ENCODE measurements at places on chromosomes 2 and 18. TPM values are rescaled to one million over a fixed set of nuclear protein-coding genes. Genes with fewer than 3 reads are reported as not detected.

Gene MAP3K19
- not detected for total RNA-seq

DNA sequence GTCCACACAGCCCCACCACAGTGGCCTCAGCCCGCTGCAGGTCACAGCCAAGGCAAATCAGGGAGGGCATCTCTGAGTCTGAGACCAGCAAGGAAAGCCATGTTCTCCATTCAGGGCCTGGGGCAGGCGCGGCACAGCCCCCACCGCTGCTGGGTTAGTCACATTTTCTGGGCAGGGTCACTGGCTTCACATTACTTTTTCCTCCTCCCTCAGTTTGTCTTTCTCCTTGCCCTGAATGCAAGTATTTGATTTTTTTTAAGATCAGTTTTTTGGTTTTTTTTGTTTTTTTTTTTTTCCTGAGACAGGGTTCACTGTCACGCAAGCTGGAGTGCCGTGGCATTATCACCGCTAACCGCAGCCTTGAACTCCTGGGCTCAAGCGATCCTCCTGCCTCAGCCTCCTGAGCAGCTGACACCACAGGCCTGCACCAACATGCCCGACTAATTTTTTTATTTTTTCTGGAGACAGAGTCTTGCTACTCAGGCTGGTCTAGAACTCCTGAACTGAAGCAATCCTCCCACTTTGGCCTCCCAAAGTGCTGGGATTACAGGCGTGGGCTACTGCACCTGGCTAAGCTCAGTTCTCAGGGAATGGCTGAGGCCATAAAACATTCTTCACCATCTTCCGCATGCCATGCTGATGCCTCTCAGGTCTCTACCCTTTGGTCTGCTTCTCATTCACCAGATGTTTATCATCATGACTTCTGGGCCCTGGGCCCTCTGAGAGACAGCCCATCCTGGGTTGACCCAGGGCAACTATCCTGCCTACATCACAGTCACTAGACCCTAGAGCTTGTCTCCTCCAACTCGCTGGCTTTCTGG is 628 bp upstream of the CAPG start:
- peak overlapping the region; percentile 70 for H3K4me3 ChIP-seq
- H3K27me3 ChIP-seq: no peaks in the 10 kb centered on the region
- peak overlapping the region; percentile 83 for H3K27ac ChIP-seq
- DNase-seq: peak; percentile 59
- H3K36me3 ChIP-seq: peaks cover 15% of the 10 kb centered on the region

Gene SMYD1
- total RNA-seq: not detected

DNA sequence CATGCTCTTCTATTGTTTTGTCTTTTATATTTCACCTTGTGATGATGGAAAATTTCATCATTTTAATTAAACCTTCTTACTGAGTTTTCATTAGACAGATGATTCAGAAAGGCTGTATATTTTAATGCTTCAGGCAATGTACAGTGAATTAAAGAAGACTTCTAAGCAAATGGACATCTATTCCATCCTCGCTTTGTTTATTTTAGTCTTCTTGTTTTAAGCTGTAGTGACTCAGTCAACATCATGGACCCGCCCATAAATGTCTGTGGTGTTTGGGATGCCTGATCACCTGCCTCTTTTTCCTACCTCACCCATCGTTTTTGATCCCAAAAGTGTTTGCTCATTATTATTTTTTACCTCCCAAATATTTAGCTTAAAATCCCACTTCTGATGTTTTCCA is 43.1 kb downstream of the KYNU start:
- H3K4me1 ChIP-seq: peaks cover 11% of the 10 kb centered on the region
- no peak overlapping the region for H3K4me3 ChIP-seq
- H3K36me3 ChIP-seq: peaks cover 93% of the 10 kb centered on the region
- no peak overlapping the region for H3K27ac ChIP-seq

Gene PJVK
- 7.4 TPM for total RNA-seq

DNA sequence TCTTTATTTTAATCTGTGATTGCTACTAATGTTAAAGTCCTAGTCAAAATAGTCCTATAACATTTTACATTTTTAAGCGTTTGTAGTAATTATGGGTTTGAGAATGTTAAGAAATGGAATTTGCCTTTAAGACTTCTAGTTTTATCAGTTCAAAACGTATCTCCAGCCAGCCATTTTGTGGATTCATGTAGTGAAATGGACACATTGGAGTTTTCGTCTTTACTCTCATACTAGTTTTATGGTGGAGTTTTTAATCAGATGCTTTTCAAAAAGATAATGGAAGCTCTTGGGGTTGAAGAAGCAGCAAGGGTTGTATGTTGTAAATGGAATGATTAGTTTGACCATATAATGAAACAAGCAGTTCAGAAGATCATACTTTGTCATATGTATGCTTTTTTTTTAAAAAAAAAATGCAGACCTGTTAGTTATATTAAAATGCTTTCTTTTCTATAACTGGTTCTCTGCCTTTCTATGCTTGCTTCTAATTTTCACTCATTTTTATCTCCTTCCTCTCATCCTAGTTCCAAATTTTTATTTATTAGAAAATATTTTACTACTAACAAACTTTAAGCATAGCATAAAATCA is 16.6 kb downstream of the VAPA start:
- no peak for DNase-seq
- no peaks in the 10 kb centered on the region for H3K27me3 ChIP-seq
- H3K36me3 ChIP-seq: peaks cover 28% of the 10 kb centered on the region
- no peak overlapping the region for H3K27ac ChIP-seq
- H3K4me3 ChIP-seq: no peak overlapping the region

GRCh38 chr2:98020992-98021713 is 25.4 kb upstream of the TMEM131 start:
- no peak overlapping the region for H3K27ac ChIP-seq
- H3K4me3 ChIP-seq: no peak overlapping the region
- peaks cover 11% of the 10 kb centered on the region for H3K27me3 ChIP-seq
- H3K36me3 ChIP-seq: no peaks in the 10 kb centered on the region

Gene GCG
- not detected for total RNA-seq

Gene LIMS3
- 1.5 TPM for total RNA-seq

DNA sequence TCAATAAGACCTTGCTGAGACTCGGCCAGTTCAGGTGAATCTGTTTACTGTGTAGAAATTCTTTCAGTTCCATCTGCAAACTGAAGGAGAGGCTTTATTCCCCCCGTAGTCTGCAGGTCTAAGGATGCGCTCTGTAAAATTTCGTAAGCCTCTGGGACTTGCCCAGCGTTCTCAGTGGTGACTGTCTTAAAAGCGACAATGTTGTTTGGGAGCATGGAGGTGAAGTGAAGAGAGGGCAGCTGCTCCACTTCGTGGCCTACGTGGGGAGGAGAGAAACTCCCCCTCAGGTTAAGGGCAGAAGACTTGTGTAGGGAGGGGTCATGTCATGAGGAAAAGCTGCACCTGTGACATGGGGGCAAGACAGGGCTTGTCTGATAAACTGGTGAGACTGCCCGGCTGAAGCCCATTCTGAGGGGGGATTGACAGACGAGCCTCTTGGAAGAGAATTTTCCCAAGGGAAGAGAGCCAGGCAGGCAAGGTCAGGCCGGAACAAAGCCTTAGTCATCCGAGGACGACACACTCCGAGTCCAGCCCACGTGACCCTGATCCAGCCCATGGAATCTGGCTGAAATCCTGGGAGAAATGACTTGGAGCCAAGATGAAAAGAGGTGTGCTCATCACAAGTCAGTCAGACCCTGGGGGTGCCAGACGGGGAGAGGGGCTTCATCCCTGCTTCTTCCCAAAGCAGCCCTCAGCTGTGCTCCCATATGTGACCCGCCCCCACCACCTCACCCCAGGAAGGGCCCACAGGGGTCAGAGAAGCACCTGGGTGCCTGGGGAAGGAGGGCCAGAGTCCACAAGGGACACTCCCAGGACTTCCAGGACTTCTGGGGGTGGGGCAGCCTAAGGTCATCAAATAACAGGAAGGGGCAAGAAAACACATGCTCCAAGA is 88.5 kb upstream of the SH3BP4 start:
- DNase-seq: peak; percentile 93
- H3K27me3 ChIP-seq: no peaks in the 10 kb centered on the region
- peak overlapping the region; percentile 82 for H3K27ac ChIP-seq
- H3K4me1 ChIP-seq: peaks cover 13% of the 10 kb centered on the region
- no peak overlapping the region for H3K4me3 ChIP-seq

Gene ELOA2
- not detected for total RNA-seq

Gene CTDSP1
- 72.3 TPM for total RNA-seq

- no peaks in the 10 kb centered on the region for H3K36me3 ChIP-seq
- no peak overlapping the region for H3K27ac ChIP-seq
- H3K27me3 ChIP-seq: no peaks in the 10 kb centered on the region
- no peak overlapping the region for H3K4me3 ChIP-seq
These were observed 4.8 kb upstream of the ZNF532 start for GRCh38 chr18:58859907-58860306.

DNA sequence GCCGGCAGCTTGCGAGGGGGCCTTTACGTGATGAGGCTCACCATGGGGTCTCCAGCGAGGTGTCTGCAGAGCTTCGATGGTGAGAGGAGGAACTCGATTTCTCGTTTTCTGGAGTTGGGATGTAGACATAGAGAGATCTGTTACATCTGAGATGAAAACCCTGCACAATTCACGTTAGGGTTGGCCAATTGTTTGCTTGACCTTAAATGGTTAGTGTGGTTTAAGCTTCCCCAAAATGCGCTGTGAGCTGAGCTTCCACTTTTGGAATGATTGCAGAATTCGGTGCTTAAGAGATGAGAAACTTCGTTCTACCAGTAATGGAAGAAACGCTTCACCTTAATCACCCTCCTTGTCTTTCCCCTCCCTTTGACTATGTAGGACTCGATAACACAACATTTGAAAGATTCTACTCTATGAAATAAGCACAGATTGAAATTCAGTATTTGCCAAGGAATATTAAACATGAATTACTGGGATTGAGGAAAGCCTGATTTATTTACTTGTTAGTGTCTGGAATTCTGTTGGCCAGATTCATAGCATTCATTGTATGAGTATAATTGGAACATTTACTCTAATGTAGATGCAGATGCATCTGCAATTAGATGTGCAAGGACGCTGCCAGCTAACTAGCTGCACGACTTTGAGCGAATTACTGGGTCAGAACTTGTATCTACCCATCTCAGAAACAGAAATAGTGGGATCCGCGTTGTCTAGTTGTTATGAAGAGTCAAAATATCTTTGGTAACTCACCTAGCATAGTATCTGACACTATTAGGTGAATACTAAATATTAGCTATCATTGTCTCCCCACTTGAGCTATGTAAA is 1.6 kb upstream of the KLF7 start:
- no peaks in the 10 kb centered on the region for H3K27me3 ChIP-seq
- H3K4me3 ChIP-seq: peak overlapping the region; percentile 90
- H3K36me3 ChIP-seq: peaks cover 16% of the 10 kb centered on the region
- peak overlapping the region; percentile 99 for H3K27ac ChIP-seq
- DNase-seq: peak; percentile 45
- peaks cover 31% of the 10 kb centered on the region for H3K4me1 ChIP-seq

GRCh38 chr2:69694894-69695849 is 46.8 kb upstream of the ANXA4 start:
- H3K27me3 ChIP-seq: no peaks in the 10 kb centered on the region
- H3K4me1 ChIP-seq: peaks cover 6% of the 10 kb centered on the region
- no peaks in the 10 kb centered on the region for H3K36me3 ChIP-seq
- H3K4me3 ChIP-seq: no peak overlapping the region

DNA sequence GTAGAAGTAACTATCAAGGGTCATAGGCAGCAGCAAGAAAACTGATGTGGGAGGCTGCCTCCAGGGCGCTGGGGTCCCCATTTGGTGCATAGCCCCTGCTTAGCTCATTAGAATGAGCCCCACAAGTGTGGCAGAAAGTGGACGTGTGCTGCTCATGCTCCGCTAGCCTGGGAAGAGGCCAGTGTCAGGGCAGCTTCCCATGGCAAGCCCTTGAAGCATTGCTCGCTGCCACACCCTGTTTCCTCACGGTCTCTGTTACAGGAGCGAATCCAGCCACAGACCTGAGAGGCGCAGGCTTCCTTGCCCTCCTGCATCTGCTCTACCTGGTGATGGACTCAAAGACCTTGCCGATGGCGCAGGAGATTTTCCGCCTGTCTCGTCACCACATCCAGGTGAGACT is 22.5 kb downstream of the ELMOD3 start:
- H3K27me3 ChIP-seq: no peaks in the 10 kb centered on the region
- peaks cover 51% of the 10 kb centered on the region for H3K36me3 ChIP-seq
- peak overlapping the region; percentile 53 for H3K27ac ChIP-seq
- H3K4me1 ChIP-seq: peaks cover 9% of the 10 kb centered on the region

- no peaks in the 10 kb centered on the region for H3K36me3 ChIP-seq
- no peak overlapping the region for H3K4me3 ChIP-seq
- no peak overlapping the region for H3K27ac ChIP-seq
- DNase-seq: no peak
These were observed 149.4 kb upstream of the SLC39A10 start for GRCh38 chr2:195507447-195508138.

Gene ADI1
- total RNA-seq: 50.1 TPM

DNA sequence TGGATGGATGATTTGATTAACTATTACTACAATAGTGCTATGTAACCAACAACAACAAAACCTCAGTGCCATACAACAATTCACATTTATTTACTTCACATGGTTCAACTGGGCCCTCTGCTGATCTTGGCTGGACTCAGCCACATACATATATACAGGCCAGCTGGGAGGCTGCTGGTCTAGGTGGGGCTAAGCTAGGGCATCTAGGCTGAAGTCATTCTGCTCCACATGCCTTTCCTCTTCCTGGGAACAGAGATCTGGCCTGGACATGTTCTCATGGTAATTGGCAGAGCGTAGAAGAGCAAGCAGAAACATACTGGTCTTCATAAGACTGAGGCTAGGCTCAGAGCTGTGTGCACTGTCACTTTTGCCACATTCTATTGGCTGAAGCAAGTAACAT is 102.8 kb upstream of the RNF152 start:
- DNase-seq: no peak
- H3K4me3 ChIP-seq: no peak overlapping the region
- no peak overlapping the region for H3K27ac ChIP-seq
- H3K36me3 ChIP-seq: no peaks in the 10 kb centered on the region

DNA sequence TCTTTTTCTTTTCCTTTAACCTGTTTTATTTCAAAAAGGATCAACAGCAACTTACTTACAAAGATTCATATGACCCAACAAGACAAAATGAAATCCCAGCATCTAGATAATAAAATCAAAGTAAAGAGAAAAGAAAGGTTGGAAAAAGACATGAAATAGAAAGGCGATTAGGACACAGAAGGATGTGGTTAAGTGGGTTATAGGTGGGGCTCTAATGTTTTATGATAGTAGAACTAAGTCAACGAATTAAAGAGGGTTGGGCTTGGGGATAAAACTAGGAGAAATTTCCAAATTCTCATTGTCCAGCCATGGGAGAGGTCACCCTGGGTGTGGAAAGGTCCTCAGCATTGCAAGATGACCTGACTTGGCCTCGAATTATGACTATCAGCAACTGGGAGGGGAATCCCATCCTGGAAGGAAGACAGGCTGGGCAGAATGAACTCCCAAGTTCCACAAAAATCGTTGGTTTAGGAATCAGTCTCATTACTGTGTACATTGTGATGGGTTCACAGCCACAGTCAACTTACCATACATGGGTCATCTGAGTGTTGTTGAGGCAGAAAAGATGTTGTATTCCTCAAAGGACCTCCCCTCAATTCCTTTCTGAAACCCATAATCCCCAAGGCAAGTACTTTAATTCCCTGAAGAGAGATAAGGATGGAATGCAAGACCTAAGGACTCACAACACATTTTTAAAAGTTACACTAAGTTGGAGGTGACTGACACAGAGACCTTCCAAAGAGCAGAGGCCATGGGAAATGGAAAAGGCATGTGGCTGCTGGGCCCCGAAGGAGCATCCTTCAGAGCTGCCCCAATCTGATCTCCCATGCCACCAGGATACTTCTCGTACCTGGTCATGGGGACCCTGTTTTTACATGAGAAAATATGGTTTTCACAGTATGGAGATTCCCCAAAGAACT is 167.6 kb downstream of the UXS1 start:
- H3K27me3 ChIP-seq: peaks cover 9% of the 10 kb centered on the region
- H3K4me1 ChIP-seq: peaks cover 5% of the 10 kb centered on the region
- H3K27ac ChIP-seq: no peak overlapping the region
- no peak overlapping the region for H3K4me3 ChIP-seq
- H3K36me3 ChIP-seq: no peaks in the 10 kb centered on the region

Gene DYNC2LI1
- 13.0 TPM for total RNA-seq
